ENCODE measurements at places on chromosomes 3 and 15.

DNA sequence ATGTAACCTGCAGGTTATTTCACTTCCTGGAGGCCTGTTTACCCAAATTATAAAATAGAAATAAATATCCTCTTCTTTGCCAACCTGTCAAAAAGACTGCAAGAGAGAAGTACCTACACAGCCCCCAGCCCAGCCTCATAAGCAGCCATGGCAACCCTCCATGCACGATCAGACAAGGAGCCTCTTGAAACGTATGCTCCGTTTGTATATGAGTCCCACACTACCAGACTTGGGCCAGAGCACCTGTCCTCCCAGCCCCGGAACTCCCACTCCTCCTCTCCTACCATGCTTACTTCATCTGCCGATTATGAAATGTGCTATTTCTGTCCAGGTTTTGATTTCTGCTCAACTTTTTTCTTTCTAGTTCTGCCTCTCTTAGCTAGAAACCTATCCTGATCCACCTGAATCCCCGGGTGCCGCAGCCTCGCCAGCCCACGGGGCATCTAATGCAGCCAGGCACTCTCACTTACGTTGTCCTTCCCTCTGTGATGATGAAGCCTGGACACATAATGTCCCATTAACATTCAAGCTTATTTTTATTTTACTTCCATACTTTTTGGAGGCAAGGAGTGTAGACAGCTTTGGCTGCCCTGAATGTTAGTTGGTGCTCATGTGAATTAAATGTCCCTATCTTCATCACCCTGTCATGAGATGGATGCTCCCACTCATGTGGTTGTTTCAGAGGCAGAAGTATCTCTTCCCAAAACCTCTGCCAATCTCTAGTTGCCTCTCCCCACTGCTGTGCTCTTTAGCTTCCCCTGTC lies 73.8 kb downstream of the MB21D2 start:
- DNase-seq: no peak

GRCh38 chr3:32703491-32703972 lies 18.5 kb downstream of the CNOT10 start:
- no peak for DNase-seq

- no peak for DNase-seq
Observed at GRCh38 chr3:2839876-2840275, 270.3 kb downstream of the IL5RA start.

- DNase-seq: no peak
Observed at GRCh38 chr15:90315278-90315982, 36.7 kb upstream of the ZNF774 start.

- no peak for DNase-seq
Observed at GRCh38 chr3:65402597-65402996, 636.1 kb downstream of the MAGI1 start.
